ENCODE measurements at places on chromosomes 6 and 20.

DNA sequence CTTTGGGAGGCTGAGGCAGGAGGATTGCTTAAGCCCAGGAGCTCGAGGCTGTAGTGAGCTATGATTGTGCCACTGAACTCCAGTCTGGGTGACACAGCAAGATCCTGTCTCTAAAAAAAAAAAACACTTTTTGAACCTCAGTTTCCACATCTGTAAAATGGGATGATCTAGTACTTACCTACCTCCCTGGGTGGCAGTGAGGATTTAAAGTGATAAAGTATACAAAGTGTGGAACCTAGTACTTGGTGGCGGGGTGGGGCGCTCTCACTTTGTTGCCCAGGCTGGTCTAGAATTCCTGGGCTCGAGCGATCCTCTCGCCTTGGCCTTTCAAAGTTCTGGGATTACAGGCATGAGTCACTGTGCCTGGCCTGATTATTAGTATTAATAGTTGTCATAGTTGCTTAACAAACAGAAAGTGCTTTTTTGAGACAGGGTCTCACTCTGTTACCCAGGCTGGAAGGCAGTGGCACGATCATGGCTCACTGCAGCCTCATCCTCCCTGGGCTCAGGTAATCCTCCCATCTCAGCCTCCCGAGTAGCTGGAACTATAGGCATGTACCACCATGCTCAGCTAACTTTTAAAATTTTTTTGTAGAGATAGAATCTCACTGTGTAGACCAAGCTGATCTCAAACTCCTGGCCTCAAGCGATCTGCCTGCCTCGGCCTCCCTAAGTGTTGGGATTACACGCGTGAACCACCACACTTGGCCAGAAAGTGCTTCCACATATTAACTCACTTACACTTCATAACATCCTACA, 7.0 kb upstream of the PLTP start:
- DNase-seq: no peak

GRCh38 chr6:12735786-12736185, 19.2 kb downstream of the PHACTR1 start:
- DNase-seq: no peak

DNA sequence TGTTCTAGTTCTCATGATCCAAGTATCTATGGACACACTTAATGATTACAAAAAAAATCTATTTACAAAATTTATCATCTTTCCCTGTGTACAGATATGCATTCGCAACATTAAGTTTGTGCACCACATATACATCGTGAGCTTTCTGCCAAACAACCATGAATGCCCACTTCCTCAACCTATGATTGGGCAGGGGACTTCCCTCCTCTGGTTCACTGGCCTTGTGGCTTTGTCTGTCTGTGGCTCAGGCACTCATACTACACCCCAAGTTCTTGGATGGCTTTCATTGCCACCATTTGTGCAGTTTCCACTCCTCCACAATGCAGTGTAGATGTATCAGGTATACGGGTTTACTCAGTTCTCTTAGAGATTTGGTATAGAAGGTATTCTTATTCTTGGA, 74.9 kb downstream of the HS3ST5 start:
- DNase-seq: no peak

- DNase-seq: no peak
Observed at GRCh38 chr20:44279228-44279627, 31.8 kb downstream of the FITM2 start.

GRCh38 chr20:8132484-8133309, 631 bp downstream of the PLCB1 start:
- no peak for DNase-seq

DNA sequence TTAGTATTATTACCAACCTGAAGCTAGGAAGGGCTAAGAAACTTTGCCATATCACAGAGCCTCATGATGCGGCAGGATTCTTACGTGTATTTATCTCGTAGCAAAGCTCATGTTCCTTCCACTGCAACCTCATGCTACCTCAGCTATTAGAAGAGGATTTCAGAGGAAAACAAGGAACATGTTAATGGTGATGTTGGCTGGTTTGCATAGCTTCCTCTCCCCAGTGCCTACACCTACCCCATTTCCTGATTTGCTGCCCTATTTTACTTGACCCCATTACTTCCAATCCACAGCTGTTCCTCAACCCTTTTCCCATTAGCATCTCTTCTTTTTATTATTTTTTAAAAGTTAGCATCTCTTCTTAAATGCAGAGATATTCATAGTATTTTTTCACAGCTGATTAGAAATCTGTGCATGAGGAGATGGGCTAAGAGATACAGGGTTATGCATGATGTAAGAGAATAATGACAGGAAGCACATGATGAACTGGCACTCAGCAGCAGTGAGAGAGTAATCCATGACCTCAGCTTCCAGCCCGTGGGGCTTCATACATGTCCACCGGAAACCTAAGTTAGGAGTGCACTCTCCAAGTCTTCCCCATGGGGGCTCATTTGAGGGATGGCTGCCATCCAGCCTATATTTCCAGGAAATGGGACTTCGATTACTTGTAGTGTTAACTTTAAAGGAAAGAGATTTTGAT, 106.1 kb upstream of the ASF1A start:
- DNase-seq: no peak

- no peak for DNase-seq
Observed at GRCh38 chr6:110703010-110703905, 112.0 kb downstream of the CDK19 start.

DNA sequence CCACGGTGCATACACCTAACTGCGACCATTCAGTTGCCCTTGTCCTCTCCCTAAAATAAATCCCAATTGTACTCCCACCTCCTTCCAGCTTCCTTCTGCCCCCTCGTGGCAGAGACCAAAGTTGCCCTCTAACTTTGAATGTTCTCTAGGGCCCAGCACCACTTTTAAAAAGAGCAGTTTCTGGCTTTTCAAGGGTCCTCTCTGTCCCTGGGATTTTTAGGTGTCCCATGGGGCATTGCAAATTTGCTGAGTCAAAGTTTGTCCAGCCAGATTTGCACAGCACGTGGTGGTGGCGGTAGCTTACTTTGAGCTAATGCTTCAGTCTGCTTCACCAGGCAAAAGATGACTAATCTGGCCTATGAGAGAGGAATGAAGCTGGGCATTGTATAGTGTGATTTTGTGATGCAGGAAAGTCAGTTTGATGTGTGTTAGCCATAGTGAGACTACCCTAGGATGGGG, 100.2 kb downstream of the PERP start:
- no peak for DNase-seq

- no peak for DNase-seq
Observed at GRCh38 chr6:30720738-30721197, 616 bp downstream of the TUBB start.

- no peak for DNase-seq
Observed at GRCh38 chr6:79421707-79422484, 115.3 kb downstream of the LCA5 start.

DNA sequence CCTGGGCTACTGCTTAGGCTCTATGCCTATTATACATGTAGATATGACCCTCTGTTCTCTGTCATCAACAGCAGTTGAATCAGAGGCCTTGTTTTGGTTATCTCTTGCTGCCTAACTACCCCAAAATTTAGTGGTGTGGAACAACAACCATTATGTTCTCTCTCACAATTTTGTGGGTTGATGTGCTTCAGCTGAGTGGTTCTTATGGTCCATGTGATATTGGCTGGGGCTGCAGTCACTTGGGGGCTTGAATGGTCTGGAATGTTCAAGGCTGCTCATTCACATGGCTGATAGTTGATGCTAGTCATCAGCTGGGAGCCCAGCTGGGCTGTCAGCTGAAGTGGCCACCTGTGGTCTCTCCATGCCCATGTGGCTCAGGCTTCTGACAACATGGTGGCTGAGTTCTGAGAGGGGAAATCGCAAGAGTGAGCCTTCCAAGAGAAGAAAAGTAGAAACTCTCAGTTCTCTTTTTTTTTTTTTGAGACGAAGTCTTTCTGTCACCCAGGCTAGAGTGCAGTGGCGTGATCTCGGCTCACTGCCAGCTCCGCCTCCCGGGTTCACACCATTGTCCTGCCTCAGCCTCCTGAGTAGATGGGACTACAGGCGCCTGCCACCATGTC, 47.8 kb downstream of the SHLD1 start:
- no peak for DNase-seq

GRCh38 chr6:17705428-17705777, 1.3 kb downstream of the NUP153 start:
- DNase-seq: no peak

DNA sequence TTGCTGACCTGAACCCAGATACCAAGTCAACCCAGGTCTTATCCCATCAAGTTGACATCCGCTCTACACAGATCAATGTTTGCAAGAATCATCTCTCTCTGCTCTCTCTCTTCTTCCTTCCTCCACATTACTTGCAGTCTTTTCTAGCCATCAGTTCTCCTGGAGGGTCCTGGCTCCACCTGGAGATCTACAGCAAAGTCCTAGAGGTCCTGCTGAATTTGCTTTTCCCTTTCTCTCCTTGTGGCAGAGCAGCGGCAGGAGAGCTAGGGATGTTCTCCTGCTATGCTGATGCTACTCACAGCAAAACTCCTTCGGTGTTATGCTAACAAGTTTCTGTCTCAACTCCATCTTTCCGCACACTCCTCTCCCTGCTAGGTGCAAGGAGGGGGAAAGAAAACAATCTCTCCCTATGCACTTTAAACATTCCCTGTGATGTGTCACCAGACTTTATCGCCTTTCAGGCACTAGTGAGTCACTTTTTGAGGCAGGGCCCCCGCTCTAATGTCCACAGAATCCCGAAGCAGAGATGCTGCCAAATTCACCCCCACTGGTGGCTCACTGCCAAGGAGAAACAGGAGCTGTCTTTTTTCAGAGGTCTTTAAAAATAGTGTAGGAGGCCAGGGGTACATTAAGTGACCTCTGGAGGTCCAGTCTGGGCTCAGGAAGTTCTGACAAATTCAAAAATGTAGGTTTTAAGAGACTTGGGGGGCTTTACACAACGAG, 62.6 kb downstream of the FAM50B start:
- no peak for DNase-seq

DNA sequence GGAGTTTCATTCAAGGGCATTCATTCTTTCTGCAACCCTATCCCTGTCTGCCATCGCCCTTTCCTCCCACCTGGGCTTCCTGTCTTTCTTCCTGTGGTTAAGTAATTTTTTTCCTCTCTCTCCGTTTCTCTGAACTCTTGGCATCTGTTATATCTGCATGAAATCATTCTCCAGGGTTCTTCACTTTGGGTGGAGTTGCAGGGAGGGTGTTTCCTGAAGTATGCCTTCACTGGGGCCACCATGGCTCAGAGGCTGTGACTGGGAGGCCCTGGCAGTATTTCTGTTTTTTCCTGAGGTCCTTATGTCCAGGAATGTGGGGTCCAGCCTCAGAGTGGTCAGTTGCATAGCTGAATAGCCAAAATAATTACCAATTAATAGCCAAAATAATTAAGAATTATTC, 137.2 kb downstream of the SLC35F1 start:
- DNase-seq: no peak

GRCh38 chr20:56460459-56460858, 8.0 kb upstream of the RTF2 start:
- no peak for DNase-seq

GRCh38 chr6:52138284-52138683, 47.9 kb upstream of the IL17A start:
- no peak for DNase-seq

DNA sequence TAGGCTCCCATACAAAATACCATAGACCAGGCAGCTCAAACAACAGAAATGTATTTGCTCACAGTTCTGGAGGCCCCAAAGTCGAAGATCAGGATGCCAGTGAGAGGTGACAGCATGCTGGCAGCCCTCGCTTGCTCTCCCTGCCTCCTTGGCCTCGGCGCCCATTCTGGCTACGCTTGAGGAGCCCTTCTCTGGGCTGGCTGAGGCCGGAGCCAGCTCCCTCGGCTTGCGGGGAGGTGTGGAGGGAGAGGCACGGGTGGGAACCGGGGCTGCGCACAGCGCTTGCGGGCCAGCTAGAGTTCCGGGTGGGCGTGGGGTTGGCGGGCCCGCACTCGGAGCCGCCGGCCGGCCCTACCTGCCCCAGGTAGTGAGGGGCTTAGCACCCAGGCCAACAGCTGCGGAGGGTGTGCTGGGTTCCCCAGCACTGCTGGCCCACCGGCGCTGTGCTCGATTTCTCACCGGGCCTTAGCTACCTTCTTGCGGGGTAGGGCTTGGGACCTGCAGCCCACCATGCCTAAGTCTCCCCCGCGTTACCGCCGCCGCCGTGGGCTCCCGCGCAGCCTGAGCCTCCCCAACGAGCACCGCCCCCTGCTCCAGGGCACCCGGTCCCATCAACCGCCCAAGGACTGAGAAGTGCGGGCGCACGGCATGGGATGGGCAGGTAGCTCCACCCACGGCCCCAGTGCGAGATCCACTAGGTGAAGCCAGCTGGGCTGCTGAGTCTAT, 32.6 kb upstream of the SERPINB9 start:
- DNase-seq: no peak

DNA sequence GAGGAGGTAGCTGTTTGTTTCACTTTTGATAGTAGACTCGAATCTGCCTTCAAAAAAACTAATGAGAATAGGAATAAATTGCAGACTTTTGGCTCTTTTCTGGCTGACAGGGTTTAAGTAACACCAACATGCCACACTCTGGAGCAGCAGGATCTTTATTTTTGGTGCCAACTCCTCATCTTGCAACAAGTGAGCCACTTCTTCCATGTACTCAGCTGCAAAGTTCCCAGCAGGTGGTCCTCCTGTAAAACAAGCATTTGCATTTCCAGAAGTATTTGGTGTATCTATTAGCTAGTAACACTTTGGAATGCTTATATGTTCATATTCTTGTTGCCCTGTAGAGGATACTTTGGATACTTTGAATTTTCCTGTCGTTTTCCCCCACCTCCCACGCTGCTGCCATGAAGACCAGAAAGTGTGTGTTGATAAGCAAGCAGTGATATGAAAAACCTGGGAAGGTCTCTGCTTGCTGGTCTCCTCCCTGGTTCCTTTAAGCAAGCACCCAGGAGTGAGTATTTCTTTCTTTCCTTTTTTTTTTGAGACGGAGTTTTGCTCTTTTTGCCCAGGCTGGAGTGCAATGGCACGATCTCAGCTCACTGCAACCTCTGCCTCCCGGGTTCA, 1.0 kb downstream of the ARMH2 start:
- no peak for DNase-seq

DNA sequence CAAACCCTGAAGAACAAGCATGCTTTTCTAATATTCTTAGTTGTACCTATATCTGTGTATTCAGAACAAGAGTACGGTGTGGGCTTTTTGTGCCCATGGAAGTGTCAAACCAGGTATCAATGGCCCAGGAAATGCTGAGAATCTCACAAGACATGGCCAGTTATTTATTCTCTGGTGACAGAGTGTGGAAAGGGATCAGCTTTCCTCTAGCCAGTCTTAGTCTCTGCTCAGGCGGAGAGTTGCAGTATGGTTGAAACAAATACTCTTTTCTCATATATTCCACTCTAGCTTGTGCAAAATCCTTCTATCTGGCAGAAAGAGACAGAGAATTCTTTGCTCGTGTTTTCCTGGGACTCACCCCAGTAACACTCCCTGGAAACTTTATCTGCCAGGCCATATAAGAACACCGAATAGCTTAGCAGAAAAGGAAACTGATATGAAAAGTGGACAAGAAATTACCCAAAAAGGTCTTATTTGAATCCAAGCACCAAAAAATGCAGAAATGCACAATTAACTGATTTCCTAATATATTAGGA, 173.3 kb upstream of the RSPO3 start:
- DNase-seq: no peak

GRCh38 chr6:43508481-43509141, 1.5 kb downstream of the LRRC73 start:
- DNase-seq: no peak

- DNase-seq: no peak
Observed at GRCh38 chr20:50737352-50737751, 6.0 kb downstream of the PARD6B start.

GRCh38 chr6:11810039-11810541, 31.5 kb upstream of the ADTRP start:
- no peak for DNase-seq
